Stimulated activated CD8-positive, alpha-beta memory T cell treated with anti-CD3 and anti-CD28 coated beads, Interleukin-7, amount 100 ng/mL, for 4 hours (primary cell): ENCODE measurements at places on chromosomes 5 and 9.
A peak's percentile ranks its signal among the peaks of the same experiment; 100 is the strongest.

- DNase-seq, result no peak
Observed at GRCh38 chr5:72378639-72379289, 58.6 kb downstream of the PTCD2 start.

DNA sequence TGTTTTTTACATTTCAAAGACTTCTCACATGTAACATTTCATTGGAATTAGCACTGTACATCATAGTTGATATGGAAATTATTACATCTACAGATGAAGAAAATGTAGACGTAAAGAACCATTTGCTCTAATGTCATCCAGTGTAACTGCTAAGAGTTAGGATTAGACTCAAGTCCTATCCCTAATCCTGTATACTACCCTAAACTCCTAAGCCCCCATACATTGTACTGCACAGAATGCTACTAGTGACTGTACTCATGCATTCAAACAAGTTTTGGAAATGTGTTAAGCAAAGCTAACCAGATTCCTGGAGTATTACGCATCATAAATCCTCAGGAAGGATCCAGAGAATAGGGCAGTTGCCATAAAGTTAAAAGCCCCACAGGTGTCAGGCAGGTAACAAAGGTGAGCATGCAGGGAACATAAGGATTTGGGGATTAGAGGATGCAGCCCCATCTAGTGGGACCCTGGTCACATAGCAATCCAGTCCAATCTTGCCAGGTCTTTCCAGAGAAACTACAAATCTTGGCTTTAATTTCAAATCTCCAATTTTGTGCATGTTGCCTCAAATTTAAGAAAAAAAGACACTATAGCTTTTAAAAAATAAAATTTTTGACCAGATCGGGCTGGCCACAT is 32.0 kb downstream of the HAVCR1 start:
- no peak for DNase-seq

GRCh38 chr9:32881948-32882347 is 98.6 kb downstream of the TMEM215 start:
- DNase-seq, result no peak

- no peak for DNase-seq
Observed at GRCh38 chr5:124912638-124913328, 166.3 kb upstream of the ZNF608 start.

DNA sequence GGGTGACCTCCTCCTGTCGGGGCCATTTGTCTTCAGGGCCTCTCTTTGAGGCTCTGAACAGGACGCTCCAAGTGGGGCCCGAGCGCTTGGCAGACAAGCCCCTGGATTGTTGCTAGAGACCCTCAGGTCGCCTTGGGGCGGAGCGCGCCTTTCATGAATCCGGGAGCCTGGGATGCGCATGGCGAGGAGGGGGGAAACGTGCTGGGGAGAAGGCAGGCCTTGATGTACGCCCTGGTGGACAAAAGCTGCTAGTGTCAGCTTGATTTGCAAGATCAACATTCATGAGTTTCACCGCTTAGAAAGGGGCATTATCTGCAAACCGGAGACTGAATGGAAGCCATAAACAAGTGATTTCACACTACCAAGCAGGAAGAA is 226.3 kb downstream of the SMARCA2 start:
- no peak for DNase-seq

DNA sequence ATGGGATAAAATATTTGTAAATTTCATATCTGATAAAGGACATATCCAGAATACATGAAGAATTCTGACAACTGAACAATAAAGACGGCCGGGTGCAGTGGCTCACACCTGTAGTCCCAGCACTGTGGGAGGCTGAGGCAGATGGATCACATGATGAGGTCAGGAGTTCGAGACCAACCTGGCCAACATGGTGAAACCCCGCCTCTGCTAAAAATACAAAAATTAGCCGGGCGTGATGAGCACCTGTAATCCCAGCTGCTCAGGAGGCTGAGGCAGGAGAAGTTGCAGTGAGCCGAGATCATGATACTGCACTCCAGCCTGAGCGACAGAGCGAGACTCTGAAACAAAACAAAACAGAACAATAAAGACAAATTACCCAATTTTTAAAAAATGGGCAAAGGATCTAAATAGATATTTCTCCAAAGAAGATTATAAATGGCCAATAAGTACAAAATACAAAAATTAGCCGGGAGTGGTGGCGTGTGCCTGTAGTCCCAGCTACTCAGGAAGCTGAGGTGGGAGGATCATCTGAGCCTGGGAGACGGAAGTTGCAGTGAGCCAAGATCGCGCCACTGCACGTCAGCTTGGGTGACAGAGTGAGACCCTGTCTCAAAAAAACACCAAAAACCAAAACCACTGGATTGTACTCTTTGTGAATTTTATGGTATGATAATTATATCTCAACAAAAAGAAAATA is 9.6 kb upstream of the NSD1 start:
- no peak for DNase-seq

DNA sequence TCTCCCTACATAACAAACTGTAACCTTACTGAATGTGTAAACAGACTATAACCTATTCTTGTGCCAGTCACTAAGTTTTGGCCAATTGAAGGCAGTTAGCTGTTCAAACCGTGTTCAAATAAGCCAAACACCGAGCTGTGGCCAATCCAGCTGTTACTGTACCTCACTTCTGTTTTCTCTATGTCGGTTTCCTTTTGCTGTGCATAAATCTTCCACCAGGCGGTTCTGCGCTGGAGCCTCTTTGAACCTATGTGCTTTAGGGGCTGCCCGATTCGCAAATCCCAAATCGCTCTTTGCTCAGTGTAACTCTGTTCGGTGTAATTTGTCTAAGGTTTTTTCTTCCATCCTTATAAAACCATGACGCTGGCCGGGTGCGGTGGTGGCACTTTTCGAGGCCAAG is 31.8 kb downstream of the F2R start:
- no peak for DNase-seq

- no peak for DNase-seq
Observed at GRCh38 chr5:176173647-176174046, 64.6 kb upstream of the SIMC1 start.

DNA sequence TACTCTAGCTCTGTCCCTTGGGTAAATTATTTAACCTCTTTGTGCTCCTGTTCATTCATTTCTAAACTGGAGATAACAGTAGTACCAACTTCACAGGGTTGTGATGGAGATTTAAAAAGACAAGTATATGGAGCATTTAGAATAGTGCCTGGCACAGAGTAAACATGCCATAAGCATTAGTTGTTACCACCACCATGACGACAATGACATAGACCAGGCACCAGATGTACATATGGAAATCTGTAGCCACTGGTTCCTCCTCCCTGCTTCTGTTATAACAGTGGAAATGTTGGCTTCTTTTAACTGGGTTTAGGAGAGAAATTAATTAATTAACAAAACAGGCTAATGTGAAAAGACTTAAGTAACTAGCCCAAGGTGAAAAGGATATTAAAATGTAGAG is 217.5 kb downstream of the DENND1A start:
- no peak for DNase-seq

DNA sequence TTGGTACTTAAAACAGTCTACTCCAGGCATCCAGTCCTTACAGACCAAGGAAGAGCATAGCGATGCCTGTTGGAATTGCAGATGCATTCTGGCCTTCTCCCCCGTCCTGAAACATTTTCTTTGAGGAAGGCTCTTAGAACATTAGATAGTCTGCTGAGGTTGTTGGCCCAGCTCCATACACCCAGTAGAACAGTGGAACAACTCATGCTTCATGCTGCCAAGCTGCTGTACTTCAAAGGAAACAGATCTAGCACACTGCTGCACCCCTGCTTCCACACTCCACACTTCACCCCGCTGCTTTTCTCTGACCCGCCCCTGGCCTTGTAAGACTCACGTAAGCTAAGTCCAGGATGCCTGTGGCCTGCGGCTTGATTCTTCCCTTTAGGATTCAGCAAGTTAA is 33.4 kb upstream of the NCS1 start:
- no peak for DNase-seq

GRCh38 chr5:180824630-180825476 is 22.2 kb upstream of the MGAT1 start:
- DNase-seq, result no peak

DNA sequence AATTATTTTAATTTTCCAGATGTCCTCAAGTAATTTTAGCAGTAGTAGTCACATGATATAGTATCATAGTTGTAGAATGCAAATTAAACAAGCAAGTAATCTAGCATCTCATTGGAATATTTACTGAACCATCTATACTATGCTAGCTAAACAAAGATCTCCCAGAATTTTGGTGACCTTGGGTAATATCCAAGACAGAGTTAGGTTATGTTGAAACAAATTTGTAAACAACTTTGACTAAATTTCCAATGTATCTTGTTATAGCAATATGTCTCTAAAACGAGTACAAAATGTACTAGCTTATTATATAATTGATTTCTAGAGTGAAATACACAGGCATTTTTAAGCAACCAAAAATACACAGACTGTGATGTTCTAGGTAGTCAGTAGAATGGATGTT is 41.5 kb downstream of the VCAN start:
- DNase-seq, result no peak

DNA sequence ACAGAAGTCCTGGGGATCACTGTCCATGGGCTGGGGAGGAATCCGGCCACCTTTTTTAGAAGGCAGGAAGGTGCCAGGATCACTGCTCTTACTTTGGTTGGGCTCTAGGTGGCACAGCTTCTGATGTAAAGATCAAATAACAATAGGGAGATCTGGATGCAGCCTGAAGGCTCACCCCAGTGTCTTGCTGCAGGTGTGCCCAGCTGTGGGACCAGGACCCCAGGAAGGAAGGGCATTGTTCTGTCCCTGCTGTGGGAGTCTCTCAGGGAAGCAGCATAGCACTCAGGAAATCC is 69.6 kb downstream of the DAB2IP start:
- DNase-seq, result no peak

DNA sequence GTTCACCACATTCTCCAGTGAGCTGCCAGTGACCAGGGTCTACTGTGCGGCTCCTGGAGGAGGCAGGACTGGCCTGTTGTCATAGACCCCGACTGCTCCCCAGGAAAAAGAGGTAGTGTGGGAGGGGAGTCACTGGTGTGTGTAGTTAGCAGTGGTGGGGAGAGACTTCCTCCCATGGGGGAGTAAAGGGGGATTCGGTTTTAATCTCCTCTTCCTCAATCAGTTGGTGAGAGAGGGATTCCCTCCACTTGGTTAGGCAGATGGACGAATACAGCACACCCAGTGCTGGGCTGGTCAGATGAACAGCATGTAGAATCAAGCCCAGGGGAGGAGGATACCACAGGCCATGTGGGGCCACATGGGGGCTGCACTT is 207.6 kb upstream of the S1PR3 start:
- no peak for DNase-seq

GRCh38 chr9:111529787-111530186 is 4.8 kb downstream of the ZNF483 start:
- no peak for DNase-seq

DNA sequence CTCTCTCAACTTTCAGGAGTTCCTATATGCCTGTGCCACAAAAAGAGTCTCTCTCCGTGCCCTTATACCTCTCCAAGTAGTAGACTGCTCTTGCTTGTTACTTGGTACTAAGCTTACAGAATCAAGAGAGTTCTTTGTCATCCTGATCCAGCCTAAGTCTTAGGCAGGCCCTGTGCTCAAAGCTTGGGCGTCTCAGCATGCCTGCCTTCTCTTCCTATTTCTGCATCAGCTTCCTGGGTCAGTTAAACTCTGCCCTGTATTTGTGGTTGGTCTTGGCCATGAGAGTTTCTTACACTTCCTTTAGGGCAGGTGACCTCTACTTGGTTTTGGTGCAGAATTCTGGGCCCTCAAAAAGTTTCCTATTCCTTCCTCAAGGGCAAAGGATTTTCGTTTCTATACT is 33.0 kb upstream of the UGCG start:
- DNase-seq, result no peak

DNA sequence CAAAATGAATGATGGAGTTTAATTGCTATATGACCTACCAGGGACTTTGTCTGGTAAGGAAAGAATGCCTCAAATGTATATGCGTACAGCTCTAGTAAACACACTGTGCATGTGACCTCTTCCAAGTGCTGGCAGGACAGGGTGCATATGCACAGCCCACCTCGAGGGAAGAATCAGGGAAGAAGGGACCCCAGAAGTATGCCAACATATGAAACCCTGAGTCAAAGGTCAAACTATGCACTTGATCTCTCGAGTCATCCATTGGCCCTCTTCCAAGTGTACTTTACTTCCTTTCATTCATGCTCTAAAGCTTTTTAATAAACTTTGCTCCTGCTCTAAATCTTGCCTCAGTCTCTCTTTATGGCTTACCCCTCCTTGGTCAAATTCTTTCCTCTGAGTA is 804.6 kb upstream of the COX7C start:
- no peak for DNase-seq

DNA sequence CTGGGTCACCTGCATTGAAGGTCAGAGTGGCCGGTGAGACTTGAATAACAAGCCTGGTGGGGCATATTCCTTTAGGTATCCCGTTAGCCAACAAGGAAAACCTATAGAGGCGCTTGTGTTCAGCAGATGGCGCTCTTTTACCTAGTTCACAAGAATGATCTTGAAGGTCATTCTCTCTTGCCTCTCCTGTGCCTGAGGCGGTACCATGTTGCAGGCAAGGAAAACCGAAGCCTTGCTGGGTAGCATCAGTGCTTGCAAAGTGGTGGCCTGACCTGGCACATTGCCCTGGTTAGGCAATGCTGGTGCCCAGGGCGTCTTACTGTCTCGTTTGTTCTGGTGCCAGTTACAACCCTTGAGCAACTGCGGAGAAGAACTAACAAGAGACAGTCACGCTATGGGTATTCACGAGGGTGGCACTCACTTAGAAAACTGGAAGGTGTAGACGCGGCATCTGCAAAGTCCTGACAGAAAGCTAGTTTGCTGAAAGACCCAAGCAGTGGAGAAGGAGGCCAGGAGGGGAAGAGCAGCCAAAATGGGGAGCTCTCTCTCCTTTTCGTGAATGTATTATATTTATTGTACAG is 56.7 kb downstream of the AOPEP start:
- DNase-seq, result peak; percentile 9

DNA sequence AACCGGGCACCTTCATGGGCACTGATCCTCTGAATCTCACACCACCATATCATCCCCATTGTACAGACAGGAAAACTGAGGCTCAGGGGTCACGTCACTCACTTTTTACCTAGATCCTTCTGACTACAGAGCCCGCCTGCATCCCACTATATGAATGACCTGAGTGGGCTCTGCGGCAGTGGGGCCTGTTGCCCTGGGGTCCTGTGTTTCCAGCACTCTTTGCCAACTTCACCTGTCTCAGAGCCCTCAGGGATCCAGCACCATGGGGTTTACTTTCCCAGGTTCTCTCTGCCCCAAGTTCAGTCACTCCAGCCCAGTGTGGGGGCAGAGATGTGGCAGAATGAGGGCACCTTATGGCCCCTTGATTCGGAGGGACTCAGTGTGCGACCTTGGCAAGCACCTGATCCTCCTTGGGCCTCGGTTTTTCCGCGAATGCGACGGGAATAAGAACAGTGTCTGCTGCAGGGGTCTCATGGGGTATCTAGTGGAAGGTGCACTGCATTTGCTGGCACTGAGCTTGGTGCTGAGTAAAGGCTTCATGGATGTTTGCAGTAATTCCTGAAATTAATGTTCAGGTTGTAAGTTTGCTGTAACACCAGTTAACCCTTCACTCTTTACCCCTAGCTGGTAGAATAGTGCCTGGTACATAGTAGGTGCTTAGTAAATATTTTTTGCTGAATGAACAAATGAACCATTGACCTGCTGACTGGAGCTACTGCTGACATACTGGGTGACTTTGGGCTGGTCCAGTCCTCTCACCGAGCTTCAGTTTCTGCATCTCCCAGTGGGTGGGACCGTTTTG is 47.1 kb upstream of the BOD1 start:
- DNase-seq, result no peak

- DNase-seq, result no peak
Observed at GRCh38 chr9:134317790-134318414, 8.4 kb upstream of the RXRA start.
